ENCODE measurements at places on chromosomes 16 and 17.

GRCh38 chr17:4998027-4998731 is 429 bp downstream of the KIF1C start:
- peak; percentile 79 for DNase-seq

DNA sequence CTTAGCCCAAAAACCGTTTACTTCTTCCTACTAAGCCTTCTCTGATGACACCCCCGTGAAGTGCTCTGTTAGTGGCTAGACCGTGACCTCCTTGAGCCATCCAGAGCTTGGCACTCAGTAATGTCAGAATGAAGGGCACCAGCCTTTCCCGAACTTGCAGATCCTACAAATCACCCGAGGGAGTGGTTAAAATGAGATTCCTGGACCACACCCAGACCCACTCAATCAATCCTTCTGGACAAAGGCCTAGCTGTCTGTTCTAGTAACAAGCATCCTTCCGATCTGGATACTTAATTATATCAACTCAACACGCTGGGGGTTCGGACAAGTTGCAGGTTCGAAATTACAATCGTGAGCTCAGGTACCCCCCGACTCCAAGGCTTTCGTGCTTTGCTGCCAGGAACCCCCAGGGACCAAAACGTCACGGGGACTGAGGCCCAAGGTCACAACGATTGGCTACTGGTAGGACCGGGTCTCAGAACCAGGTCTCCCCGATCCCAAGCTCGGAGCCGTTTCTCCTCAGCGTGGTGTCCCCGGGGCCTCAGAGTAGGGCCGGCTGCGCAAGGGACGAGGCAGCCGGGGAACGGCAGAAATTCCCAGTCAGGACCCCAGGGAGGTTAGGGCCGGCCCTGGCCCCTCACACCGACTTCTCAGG is 527 bp downstream of the CIAPIN1 start:
- no peak for DNase-seq

DNA sequence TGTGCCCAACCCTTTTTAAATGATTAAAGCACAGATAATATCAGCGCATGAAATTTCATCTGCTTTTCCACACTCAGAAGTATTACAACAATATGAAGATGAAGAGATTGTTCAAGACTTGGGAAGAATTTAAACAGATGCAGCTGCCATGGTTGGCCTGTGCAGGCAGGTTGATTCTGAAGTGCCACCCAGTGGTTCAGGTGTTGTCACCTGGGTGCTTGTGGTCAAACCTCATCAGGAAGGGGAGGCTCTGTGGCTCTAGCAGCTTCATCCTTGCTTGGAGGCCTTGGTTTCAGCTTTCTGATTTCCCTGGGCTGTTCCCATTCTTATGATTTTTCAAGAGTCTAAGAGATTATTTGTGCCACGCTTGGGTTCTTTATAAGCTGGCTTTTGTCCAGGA is 22.2 kb upstream of the CLEC18C start:
- no peak for DNase-seq

DNA sequence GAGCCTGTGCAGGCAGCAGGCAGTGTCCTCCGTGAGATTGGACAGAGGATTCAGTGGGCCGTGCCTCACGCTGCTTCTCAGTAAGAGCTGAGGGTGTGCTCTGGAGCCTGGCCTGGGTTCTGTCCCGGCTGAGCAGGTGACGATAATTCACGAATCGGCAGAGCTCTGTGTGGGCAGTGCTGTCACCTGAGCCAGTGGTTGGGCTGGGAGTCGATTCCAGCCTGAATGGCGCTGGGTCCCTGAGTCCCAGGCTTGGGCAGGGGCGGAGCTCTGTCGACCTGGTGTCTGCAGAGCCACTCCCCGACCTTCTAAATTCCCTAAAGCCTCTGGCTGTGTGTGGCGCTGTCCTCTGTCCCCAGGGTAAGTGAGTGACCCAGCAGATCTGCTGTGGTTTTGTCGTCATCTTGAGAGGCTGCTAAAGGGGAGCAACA is 8.4 kb downstream of the ACSF3 start:
- DNase-seq, result no peak

- peak; percentile 77 for DNase-seq
Measured at GRCh38 chr17:869086-869485, 86.9 kb downstream of the MRM3 start.

DNA sequence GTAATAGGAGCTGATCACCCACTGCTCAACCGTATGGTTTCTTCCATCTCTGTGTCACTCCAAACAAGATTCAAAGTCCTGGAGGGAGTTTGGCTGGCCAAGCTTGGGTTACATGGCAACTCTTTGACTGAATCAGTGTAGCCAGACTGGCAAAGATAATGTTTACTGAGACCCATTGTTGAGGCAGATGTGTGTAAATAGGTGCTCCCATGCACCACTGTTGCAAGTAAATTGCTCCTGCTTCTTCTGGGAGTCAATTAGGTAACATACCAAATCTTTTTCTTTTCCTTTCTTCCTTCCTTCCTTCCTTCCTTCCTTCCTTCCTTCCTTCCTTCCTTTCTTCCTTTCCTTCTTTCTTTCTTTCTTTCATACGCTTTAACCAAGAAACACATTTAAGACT is 86.3 kb upstream of the DHX40 start:
- DNase-seq, result no peak

DNA sequence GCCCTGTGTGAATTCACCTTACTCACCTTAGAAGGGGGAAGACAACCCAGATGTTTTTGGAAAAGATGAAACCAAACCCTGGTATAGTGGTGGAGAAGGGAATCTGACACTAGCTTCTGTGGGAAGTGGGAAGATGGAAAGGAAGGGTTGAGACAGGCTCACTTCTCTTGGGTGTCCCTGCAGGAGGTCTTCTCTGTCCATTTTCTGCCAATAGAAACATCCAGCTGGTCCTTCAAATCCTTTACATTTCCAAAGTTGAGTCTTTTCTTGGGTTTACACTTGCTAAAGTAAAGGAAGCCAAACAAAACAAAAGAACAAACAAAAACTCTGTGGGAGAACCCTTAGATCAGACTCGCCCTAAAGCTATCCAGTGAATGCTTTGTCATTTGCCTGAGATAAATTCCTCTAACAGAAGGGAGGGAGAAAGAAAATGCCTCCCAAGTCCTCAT is 10.2 kb downstream of the HOXB1 start:
- no peak for DNase-seq

DNA sequence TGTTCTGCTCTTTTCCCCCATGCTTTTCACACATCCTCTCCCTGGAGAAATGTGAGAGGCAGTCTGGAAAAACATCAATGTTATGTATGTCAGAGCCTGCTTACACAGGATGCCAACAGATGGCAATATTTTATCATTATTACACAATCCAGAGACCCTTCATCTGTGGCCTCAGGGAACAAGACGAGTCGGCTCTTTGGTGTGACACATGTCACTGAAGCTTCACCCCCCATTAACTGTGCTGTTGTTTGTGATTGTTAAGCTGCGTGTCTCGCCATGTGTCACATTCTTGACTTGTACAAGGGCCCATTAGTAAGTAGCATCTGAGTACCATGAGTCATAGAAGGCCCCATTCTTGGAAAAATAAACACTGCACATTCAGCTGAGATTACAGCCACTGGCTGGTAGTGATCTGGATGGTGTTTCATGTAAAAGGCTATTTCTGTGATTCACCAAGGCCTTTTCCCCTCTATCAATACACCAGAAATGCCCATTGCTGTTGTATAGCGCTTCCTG is 682.1 kb upstream of the SOX9 start:
- DNase-seq, result no peak

- DNase-seq, result no peak
Measured at GRCh38 chr16:76899767-76900166, 291.2 kb upstream of the MON1B start.

DNA sequence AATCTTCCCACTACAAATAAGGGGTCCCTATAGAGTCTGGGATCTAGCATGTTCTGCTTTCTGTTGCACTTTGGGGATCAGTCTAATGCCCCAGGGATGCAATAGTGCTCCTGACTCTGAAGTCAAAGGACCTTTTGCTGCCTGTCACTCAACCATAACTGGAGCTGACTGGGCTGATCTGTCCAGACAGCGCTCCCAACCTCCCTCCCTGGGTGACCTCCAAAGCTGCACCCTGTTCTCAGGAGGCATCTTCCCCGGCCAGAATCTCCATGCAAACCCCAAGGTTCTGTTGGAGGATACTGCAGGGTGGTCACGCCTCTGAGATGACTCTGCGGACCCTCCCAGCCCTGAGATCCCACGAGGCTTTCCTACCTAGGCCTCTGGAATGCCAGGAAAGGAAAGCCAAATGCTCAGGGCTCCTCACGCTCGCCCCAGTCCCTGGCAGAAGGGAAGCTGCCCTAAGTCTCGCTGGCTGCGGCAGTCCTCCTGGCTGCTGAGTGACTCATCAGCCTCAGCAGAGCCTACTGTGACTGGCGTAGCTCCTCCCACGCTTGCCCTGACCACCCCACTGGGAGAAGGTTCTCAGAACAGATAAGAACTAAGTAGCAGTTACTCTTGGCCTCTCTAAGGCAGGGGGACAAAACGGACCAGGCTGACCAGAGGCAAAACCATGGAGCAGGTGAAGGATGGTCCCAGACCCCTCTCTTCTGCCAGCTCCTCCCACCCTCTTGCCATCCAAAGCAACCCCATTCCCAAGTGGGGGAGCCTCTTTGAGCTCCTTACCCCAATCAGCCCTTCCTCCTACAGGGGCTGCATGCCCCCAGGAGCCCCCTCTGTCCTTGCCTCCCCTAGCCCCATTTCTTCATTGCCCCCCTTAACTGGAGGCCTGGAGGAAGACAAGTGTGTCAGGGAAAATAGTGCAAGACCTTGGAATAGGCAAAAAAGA is 124.1 kb upstream of the TNRC6C start:
- peak; percentile 82 for DNase-seq

- DNase-seq, result no peak
Measured at GRCh38 chr16:86252596-86252995, 257.7 kb upstream of the FOXF1 start.

GRCh38 chr17:55829995-55830612 is 79.3 kb downstream of the PCTP start:
- no peak for DNase-seq

- no peak for DNase-seq
Measured at GRCh38 chr16:73036074-73036826, 11.7 kb downstream of the ZFHX3 start.

GRCh38 chr16:85550953-85551924 is 61.9 kb upstream of the GSE1 start:
- DNase-seq, result no peak

GRCh38 chr17:39969375-39969774 is 6.6 kb downstream of the GSDMA start:
- no peak for DNase-seq

DNA sequence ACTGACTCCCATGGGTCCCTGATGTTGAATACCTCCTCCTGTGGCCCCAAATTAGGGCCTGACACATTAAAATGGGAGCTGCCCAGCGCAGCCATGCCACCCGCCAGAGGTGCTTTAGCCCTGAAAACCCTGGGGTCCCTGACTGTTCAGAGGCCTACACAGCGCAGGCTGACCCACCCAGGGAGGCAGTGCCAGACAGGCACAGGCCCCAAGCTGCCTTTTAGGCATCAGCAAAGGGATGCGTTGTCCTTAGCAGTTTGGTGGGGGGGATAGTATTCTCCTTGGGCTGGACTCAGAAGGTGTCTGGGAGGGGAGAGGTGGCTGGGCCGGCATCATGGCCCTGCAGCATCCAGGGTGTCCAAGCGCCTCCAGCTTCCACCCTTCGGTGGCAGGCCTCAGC is 1.4 kb downstream of the RAPGEFL1 start:
- no peak for DNase-seq

DNA sequence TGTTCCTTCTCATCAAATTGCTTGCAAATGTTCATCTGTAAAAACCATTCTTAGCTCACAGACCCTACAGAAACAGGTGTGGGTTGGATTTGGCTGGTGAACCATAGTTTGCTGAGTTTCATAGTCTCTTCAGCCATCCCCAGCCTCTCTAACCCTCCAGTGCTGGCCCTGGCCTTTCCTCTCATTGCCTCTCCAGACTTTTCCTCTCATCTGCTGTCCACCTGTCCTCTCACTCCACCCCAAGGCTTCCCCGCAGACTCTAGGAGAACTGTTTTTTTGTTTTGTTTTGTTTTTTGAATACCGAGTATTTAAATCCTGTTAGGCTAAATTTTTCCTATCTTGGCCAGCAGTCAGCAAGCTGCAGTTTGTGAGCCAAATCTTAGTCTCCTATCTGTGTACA is 41.1 kb downstream of the MEOX1 start:
- DNase-seq, result no peak

GRCh38 chr17:14121952-14122351 is 52.6 kb downstream of the COX10 start:
- no peak for DNase-seq

DNA sequence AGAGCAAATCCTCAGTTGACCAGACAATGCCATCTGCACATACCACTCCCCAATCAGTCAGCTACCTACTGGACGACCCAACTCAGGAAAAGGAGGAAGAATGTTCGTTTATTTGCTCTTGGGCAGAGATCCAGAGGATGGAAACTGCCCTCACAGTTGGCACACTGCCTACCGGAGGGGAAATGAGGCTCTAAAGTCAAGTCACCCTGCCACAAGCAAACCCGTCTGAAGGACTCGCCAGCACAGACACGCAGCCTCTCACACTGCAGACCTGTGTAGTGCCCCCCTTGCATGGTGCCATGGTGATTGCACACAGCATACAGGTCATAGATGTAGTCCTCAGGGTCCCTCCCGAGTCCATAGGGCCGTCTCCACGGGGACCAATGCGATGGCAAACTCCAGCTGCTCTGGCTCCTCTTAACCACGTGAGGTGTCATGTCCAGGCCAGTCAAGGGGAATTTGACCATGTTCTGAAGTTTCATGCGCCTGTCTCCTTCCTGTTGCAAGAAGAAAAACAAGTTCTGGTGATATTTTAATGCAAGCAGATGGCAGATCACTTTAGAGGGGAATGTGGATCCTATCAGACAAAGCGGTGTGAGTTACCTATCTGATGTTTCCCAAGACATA is 69.5 kb downstream of the USP31 start:
- no peak for DNase-seq

DNA sequence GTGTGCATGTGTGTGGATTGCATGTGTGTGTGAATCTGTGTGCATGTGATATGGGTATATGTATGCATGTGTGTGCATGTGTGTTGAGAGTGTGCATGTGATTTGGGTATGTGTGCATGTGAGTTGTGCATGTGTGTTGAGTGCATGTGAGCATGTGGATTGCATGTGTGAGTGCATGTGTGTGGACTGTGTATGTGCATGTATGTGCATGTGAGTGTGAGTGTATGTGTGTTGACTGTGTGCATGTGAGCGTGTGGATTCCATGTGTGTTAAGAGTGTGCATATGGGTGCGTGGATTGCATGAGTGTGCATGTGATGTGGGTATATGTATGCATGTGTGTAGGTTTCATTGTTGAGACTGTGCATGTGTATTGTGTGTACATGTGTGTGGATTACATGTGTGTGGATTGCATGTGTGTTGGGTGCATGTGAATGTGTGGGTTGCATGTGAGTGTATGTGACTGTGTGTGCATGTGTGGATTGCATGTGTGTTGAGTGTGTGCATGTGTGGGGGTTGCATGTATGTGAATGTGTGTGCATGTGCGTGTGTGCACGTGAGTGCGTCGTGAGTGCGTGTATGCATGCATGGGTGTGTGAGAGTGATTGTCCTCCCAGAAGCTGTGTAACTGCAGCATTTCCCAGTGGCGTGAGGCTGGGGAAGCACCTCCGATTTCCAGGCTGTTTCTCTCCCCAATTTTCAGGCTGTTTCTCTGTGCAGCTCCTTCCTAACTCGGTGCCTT is 19.4 kb downstream of the C1QTNF1 start:
- peak; percentile 15 for DNase-seq

Data from cardiac septum (tissue), 1 donor.